Daoy (cell line): ENCODE measurements at places on chromosomes 3 and 15. TPM values are rescaled to one million over a fixed set of nuclear protein-coding genes. Genes with fewer than 3 reads are reported as not detected.

The KIF23 gene
- 107 and 148 TPM in 2 replicates for total RNA-seq

The EPHB1 gene
- 2.5 and 4.2 TPM in 2 replicates for total RNA-seq

The HIGD2B gene
- total RNA-seq = not detected in 2 replicates

The HDC gene
- not detected in 2 replicates for total RNA-seq

The TIGIT gene
- total RNA-seq = not detected in 2 replicates

The NEK10 gene
- total RNA-seq = 0.29 and 1.3 TPM in 2 replicates

The IL17RE gene
- total RNA-seq = 0.06 and 0.18 TPM in 2 replicates

The SLC24A1 gene
- 1.8 and 2.9 TPM in 2 replicates for total RNA-seq

The HEXA gene
- 46.7 and 49.1 TPM in 2 replicates for total RNA-seq

The DHFR2 gene
- total RNA-seq = 2.5 and 3.5 TPM in 2 replicates
